ENCODE measurements at places on chromosomes 7 and 10.
A peak's percentile ranks its signal among the peaks of the same experiment; 100 is the strongest.

GRCh38 chr10:24118246-24118645 lies 90.7 kb upstream of the KIAA1217 start:
- no peak for DNase-seq

GRCh38 chr10:13346283-13347042 lies 1.6 kb downstream of the SEPHS1 start:
- DNase-seq: peak; percentile 24

- DNase-seq: no peak
Observed at GRCh38 chr10:3761021-3761686, 23.9 kb downstream of the KLF6 start.

- no peak for DNase-seq
Observed at GRCh38 chr7:2109936-2110609, 122.7 kb downstream of the MAD1L1 start.

GRCh38 chr10:126045861-126046260 lies 149.5 kb downstream of the FANK1 start:
- DNase-seq: no peak
